Stimulated activated CD4-positive, alpha-beta T cell treated with anti-CD3 and anti-CD28 coated beads, Interleukin-4, amount 100 ng/mL, for 48 hours (primary cell): ENCODE measurements at places on chromosomes 5 and 9.

GRCh38 chr9:132997591-132997990 lies 19.1 kb downstream of the GFI1B start:
- DNase-seq = no peak

DNA sequence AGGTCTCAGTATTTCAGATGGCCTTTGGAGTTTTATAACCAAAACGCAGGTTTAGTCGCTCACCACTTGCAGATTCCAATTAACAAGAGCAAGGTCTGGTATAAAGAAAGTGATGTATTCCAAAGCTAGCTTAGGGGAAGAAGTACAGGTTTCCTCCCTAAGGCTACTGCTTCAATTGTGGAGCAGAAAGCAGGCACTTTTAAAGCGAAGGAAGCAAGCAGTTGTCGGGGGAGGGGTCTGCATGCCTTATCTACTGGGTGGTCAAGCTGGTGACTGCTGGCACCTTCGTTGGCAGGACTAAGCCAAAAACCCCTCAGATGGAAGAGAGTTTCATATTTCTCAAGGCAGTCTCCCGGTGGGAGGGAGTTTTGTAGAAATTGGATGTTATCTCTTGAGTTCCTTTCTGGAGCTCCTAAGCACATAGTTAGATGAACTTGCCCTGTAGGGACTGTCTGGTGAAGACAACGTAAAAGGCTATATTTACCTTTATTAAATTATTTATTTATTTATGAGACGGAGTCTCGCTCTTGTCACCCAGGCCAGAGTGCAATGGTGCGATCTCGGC lies 1.6 kb upstream of the TMEM245 start:
- no peak for DNase-seq

GRCh38 chr5:139915266-139915665 lies 119.7 kb downstream of the PSD2 start:
- no peak for DNase-seq

GRCh38 chr5:148509893-148510292 lies 126.1 kb downstream of the FBXO38 start:
- no peak for DNase-seq

GRCh38 chr5:94362857-94363256 lies 255.5 kb downstream of the KIAA0825 start:
- DNase-seq = no peak

- DNase-seq = peak; percentile 11
Measured at GRCh38 chr9:113011911-113012381, at the start of gene ZNF883. Gene ZNF883 (minus strand): TSS chr9:113012192.

DNA sequence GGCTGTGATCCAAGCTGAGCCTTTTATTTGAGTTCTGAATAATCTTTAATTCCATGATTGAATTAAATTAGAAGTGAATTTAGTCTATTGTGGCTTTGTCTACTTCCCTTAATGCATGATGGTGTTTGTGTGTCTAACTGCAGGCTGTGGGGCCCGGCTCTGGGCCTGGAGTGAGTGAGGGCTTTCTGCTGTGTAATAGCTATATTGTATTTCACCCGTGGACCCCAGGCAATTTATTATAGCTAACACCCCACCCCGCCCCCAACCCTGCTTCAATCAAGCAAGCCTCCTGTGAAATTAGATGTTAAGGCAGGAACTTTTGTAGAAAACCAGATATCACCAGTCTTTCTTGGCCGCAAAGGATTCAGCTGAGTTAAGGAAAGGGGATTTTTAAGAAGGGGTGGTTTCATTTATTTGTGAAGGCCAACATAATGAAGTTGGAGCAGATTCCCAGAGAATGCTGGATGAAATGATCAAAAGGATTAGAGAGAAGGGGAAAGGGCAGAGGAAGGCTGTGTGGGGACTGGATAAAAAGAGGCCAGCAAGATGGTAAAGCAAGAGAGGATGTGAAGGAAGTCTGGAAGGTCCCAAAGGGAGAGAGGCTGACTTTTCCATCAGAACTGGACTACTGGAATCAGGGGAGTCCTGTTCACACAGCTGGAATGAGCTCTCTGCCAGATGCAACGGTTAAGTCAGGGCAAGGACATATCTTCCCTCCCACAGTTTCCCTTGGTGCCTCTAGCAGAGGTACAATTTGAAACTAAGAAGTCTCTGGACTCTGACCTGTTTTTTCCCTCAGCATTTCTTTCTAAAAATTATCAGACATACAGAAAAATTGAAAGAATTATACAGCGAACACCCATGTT lies 125.3 kb upstream of the SAP30L start:
- DNase-seq = no peak

- DNase-seq = no peak
Measured at GRCh38 chr5:26415987-26416779, 622.2 kb downstream of the CDH9 start.

GRCh38 chr5:138978080-138978479 lies 102.9 kb upstream of the LRRTM2 start:
- no peak for DNase-seq

DNA sequence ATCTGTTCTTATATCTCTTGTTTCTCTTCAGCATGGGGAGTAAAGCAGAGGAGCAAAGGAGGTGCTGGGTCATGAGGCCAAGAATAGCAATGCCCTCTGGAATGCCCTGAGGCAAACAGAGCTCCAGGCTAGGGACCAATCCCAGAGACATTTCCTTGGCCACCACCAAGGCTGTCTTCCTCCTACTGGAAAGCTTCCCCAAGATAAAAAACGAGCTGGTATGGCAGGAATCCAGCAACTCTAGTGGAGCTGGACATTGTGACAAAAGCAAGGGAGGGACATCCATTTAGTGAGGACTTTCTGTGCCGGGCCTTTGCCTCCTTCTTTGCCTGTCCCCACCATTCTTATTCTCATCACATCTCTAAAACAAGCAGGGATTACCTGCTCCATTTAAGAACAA lies 161.6 kb downstream of the ASTN2 start:
- no peak for DNase-seq

- no peak for DNase-seq
Measured at GRCh38 chr9:23821375-23822181, 4.5 kb downstream of the ELAVL2 start.

- no peak for DNase-seq
Measured at GRCh38 chr5:126732716-126733115, 44.2 kb upstream of the LMNB1 start.

DNA sequence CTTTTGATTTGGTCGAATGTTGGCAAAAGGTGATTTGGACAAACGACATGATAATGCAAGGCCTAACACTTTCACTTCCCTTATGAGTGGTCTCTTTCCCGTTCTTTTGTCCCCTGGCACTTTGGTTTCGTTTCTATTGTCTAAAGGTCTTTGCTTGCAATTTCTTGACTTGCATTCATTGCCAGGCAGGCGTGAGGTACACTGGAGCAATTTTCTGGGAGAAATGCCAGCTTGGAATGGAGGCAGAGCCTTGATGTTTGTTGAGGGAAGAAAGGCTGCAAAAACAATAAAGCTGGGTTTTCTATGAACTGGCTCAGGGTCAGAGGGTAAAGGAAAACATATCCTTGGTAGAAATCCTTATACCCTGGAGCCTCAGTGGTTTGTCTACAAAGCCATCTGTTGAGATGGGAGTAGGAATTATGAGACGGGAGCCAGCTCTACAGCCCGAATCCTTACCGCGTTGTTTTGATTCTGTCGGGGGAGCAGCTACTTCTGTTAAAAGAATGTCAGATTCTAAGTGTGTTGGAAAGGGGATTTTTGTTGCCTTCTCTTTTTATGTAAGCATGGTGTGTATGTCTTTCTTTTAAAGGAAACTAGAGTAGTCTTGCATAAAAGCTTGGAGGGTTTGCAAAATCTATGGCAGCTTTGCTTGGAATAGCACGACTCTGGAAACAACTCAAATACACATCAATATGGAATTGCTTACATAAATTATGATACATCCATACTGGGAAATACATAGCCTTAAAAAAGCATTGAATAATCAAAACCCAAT lies 158.9 kb downstream of the RMI1 start:
- DNase-seq = no peak

DNA sequence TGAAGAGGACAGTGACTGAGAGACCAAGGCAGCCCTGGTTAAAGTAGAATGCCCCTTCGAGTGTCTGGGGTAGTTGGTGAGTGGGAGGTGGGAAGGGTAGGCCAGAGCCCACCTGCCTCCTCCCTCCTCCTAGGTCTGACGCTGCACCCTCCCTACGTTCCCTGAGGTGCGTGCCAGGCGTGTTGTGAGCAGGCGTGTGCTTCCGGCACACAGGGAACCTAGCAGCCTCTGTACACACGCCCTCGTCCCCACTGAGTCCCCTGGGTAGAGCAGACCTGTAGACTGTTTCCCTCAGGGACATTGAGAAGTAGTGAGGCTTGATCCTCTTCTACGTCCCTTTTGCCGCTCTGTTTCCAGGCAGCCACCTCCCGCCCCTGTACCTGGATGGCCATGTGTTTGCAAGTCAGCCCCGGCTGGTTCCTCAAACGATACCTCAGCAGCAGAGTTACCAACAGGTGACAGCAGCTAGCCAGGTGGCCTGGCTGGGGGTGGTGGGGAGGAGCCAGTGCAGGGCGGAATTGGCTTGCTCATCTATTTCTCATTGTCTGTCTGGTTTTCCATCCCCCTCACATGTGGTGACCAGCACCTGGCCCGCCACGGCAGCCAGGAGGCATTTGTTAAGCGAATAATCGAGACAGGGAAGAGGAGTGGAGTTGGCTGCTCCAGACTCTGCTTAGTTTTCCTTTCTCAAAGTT lies 16.8 kb upstream of the POMT1 start:
- DNase-seq = no peak

DNA sequence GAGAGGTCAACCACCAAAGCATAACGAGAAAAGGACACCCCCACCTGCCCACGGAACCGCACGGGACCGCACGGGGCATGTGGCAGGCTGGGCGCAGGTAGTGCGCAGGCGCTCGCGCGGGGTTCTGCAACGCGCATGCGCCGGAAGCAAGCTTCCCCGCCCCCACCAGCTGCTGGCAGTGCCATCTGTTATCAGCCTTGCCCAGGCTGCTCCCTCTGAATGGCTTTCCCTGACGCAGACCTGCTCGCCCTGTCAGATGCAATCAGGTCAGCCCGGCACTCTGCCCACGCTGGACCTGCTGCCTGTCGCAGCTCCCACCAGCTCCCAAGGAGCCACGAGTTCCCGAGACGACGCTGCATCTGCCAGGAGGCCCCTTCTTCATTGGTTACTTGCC lies 22.8 kb downstream of the PTCH1 start:
- DNase-seq = no peak

- no peak for DNase-seq
Measured at GRCh38 chr9:79046401-79046800, 525.4 kb upstream of the TLE4 start.

DNA sequence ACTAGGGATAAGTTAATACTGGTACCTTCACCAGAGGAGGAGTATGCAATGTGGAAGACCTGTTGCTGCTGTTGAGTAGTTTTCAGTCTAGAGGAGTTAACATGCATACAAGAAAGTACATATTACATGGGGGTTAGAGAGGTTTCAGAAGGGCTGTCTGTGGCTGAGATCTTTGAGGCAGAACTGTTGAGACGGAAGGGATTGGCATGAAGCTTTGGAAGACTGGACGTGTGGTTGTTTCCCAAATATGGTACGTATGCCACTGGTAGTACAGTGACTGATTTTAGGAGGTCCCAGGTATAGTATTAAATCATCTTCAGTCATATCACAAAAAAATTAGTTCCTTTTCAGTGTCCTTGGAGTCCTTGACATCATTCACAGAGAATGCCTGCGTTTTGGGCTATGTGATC lies 17.6 kb downstream of the TNFAIP8 start:
- no peak for DNase-seq

DNA sequence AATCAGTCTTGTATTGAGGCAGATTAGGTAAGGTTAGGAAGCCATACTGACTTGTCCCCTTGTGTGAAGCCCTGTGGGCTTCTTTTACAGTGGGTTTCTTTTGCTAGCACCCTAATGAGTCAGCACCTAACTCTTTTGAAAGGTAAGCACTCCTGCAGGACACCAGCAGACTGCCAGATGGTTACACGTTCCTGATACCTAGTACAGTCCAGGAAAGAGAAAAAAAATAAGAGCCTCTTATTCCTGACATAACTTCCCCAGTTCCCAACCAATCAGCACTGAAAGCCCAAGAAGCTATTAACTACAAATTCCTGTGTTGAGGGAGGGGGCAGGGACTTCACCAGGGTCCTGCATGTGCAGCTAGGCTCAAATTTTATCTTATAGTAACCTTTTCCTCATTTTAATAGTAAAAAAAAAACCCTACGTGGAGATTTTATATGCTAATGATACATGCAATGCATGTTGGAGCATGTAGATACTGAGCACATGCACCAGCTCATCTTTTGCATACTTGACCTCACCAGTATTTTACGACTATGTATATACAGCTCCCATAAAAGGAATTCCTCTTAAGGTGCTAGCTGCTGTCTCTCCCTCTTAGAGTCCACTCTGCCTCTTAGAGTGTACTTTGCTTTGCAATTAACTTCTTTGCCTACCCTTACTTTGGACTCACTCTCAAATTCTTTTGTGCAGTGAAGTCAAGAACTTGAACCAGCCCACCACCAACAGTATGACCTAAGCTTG lies 84.7 kb upstream of the RORB start:
- no peak for DNase-seq

- no peak for DNase-seq
Measured at GRCh38 chr5:102764381-102765004, 9.4 kb downstream of the PAM start.

DNA sequence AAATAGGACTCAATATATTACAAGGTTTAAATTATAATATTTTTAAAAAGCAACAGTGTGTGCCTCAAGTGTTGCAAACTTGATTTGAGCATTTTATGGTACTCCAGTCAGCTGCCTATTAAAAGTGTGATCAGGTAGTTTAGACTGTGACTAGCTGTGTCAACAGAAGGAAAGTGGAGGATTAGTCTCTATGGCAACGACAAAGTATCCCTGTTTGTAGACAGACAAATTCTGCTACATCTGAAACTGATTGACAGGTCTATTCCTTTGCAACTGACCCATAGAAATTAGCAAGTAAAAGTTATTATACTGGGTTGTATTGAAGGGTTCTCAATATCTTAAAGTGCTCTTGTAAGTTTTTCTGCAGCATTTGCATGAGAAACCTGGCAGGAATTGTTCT lies 249.8 kb upstream of the ARRDC3 start:
- no peak for DNase-seq

DNA sequence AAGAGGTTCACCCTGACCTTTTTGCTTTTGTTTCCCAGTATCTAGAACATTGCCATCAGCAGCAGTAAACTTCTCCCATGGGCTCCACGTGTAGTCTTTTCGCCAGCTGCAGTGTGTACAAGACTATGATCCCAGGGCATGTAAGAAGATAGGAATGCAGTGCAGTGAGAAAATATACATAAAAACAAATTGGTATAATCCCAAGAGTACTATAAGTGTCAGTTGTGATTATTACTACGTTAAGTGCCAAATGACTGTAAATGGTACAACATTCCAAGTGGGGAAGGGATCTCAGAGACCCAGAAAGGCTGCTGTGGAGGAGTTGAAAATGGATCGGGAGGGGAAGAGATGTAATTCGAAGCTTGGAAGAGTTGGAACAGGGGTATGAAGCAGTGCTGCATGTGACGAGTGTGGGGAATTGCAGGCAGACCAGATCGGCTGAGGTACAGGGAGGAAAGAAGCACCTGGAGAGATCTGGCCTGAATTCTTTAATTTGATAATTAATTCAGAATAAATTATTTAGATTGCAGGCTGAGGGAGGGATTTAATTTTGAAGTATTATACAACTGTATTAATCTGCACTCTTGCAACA lies 95.1 kb downstream of the FBXL7 start:
- DNase-seq = no peak
